T-helper 9 cell (primary cell): ENCODE measurements at places on chromosomes 7 and 10.

DNA sequence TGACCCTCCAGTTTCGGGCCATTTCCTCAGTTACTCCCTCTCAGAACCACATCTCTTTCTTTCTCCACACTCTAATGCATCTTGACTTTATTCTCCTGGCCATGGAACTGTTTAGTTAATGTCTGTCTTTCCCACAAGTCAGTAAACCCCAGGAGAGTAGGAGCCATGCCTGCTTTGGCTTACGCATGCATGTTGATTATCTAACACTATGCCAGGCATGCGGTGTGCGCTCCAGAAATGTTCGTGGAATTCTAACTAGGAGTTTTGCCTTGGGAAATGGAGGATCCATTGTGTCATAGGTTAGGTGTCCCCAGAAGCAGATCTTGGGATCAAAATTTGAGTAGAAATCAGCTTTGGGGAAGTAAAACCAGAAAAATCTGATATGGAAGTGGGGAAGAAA lies 308.9 kb downstream of the GRID1 start:
- DNase-seq: no peak

GRCh38 chr10:74332398-74332797 lies 181.4 kb downstream of the ADK start:
- no peak for DNase-seq

GRCh38 chr10:101614663-101615524 lies 26.8 kb downstream of the DPCD start:
- no peak for DNase-seq

DNA sequence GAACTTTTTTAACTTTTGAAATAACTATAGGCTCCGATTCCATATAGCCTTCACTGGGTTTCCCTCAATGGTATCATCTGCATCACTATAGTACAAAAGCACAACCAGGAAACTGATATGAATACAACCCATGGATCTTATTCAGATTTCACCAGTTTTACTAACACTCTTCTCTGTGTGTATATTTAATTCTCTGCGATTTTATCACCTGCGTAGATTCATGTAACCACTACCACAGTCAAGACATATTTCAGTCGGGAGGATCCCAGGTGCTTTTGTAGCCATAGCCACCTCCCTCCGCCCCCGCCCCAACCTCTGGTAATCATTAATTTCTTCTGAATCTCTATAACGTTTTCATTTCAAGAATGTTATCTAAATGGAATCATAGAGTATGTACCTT lies 82.8 kb upstream of the C7orf33 start:
- no peak for DNase-seq

GRCh38 chr7:157544980-157545680 lies 208.3 kb downstream of the DNAJB6 start:
- DNase-seq: no peak

DNA sequence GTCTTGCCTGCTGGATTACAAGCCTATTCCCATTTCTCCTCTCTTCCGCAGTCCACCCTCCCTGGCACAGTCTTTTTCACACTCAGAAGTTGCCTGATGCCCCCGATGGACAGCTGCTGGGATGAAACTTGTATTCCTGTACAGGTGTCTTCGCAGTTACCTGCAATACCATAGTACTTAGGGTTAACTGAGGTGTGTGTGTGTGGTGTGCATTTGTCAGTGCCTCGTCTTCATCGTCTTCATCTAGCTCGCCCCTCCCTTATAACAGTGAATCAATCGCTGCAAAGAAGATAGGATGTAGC lies 11.0 kb downstream of the NXPH1 start:
- DNase-seq: no peak

DNA sequence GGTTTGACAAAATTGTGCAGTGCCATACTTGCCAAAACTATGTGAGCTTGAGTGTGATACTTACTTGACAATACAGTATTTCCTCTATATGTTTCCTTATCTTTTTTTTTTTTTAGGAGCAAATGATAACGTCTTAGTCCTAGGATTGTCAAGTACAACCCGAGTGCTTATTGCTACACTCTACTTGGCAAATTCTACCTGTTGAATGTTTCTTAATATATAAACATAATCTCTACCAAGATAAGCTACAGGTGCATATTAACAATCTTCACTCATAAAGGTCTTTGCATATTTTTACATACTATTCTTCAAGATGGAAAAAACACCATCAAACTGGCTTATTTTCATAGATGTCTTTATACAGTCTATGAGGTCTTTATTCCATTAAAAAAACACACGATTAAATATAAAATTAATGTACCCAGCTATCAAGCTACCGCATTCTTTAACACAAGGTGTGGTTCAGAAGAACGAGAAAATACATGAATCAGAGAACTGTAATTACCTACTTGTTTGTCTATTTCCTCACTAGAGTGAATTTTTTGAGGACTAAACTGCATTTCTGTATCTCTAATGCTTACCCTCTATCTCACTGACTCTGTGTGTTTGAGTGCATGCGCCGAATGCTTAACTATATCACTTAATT lies 76.1 kb upstream of the PDSS1 start:
- no peak for DNase-seq

DNA sequence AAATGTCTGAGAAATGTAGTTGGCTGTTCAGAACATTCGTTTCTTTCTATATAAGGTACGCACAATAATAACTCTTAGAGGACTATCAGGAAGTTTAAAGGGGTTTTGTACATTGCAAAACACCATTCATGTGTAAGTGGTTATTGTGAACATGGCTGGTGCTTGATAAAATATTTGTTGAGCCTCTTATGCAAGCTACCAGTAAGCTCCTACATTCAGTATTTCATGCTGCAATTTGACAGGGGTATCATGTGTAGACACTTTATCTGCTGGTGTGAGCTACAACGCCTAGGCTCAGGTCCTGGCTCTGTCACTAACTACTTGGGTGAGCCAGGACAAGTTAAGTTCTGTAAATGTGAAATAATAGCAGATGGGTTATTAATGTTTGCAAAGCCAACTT lies 75.5 kb downstream of the MAP3K8 start:
- no peak for DNase-seq

- no peak for DNase-seq
These were observed 75.8 kb upstream of the BMPER start for GRCh38 chr7:33829536-33829935.

- no peak for DNase-seq
These were observed 131.8 kb upstream of the WDR11 start for GRCh38 chr10:120719333-120719732.

DNA sequence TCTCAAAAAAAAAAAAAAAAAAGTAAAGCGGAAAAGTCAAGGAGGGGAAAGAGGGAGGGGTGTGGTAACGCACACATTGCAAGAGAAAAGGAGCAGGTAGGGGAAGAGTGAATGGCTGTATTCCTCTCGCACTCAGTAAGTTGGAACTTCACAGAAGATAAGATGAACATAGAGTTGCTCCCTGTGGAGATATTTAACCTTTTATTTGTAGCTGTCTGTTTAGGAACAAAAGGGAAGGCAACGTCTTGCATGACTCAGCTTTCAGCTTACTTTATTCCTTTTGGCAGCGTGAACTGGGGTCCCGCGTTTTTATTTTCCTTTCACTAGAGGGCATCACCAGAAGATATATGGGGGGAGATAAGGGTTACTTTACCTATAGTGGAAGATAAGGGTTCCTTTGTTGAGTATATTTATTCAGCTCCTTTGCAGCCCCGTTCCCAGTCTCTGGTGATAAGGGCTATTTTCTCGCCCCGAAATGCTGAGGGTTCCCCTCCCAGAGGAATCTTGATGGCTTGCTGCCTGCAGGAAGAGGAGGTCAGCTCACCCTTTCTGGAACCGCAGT lies 78.5 kb downstream of the APBB1IP start:
- DNase-seq: no peak

DNA sequence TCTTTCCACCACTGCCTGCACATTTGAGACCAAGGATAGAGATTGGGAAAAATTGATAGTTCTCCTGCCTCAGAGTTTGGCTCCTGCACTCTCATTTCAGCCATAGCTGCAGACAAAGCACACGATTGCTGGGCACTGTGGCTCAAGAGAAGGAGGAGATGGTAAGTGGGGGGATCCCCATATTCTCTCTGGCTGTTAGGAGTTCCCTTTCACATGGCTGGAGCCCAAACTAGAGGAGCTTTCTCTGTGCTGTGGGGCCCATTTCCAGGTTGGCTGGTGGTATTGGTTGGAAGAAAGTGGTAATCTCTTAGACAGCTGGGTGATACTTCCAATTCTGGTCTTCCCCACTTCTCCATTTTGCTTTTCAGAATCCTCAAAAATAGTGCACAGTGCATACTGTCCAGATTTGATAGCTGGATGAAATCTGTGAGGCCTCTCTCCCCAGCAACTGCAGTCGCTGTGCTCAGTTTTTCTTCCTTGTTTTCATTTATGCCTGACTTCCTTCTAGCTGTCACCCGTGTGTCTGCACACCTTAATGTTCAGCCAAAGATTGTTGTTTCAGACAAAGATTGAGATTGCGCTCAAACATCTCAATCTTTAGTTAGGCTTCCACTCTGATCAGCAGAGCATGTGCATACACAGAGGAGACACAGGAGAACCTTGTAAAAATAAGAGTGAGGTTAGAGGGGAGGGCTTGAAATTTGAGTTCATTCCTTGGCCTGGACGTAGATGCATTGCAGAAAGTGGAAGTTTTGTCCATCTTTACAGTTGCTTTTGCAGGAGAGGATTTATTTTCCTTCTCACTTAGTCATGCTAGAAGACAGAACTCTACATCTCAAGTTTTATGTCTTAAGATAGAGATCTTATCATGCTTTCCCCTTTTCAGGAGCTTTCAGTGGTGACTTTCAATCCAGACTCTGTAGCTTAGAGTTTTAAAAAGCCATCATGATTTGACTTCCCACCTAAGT lies 28.6 kb downstream of the RABGEF1 start:
- DNase-seq: no peak

DNA sequence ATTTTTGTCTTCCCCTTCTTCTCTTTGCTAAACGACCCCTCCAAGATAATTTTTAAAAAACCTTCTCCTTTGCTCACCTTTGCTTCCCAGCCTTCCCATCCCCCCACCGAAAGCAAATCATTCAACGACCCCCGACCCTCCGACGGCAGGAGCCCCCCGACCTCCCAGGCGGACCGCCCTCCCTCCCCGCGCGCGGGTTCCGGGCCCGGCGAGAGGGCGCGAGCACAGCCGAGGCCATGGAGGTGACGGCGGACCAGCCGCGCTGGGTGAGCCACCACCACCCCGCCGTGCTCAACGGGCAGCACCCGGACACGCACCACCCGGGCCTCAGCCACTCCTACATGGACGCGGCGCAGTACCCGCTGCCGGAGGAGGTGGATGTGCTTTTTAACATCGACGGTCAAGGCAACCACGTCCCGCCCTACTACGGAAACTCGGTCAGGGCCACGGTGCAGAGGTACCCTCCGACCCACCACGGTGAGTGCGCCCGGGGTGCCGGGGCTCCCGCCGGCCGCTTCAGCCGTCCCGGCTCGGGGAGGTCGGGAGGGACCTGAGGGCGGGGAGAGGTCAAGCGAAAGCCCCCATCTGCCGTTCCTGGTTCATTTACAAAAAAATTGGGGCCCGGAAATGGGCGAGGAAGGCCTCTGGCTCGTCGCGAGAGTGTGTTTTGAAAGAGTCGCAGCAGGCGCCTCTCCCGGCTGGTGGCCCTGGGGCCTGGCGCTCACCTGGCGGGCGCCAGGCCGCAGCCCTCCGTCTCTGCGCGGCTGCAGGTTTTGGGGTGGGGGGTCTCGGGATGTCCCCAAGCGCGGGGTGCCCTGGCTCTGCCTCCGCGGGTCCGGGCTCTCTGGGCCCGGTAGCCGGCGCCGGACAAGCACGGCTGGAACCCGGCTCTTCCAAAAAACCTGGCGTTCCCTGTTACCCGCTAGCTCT lies 1.2 kb downstream of the GATA3 start:
- DNase-seq: no peak

DNA sequence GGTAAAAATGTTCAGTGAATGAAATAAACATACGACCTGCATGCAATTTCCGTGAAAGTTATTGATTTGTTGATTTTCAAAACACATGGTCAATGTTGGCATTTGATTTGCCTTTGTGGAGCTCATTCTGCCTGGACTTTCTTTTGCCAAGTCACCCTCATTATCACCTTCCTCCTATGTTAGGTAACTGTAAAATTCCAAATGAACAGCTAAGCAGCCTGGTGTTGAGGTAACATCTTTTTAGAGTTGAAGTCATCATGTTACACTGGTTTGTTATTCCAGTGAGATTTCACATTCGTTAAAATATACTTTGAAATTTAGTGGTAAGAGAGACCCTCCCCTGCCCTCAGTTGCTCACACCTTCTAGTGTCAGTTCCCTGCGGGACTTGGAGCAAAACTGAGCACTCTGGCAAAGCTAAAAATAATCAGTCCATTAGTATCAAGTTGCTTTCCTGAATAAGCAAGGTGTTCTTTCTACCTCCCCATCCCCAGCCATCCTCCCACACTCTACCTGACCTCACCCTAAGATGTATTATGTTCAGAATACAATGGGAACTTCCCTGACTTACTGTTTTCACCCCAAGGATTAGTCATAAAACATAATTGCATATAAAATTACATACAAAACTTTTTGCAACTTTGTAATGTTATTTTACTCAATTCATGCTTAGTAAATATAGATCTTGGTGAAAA lies 283.3 kb upstream of the SEMA3A start:
- no peak for DNase-seq

DNA sequence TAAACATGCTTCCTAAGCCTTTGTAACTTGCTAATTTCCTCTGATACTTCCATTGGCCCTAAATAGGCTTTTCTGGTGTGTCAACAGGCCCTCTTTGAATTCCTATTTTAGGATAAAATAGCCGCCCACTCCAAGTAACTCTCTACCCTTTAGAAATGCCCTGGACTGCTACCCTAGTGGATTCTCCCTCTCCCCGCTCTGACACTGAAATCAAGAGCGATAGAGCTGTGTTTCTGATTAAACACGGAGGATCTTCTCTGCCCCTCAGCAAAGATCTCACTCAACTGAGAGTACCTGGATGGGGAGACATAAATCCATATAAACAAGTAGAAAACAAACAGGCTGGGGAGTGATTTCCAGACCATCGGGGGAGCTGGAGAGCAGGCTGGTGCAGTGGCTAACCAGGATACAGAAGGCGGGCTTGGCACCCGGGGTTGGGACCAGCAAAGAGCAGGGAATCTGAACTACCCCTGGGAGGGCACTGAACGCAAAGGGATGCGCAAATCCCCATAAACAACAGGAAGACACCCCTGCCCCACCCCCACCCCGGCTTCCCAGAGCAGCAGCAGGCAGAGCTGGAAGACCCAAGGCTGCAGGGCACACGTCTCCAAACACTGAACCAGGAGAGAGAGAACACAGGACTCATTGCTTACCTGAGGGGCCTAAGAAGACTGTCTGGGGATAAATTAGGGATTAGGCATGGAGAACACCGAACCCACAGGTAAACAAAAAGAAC lies 2.5 kb downstream of the ASB13 start:
- no peak for DNase-seq

DNA sequence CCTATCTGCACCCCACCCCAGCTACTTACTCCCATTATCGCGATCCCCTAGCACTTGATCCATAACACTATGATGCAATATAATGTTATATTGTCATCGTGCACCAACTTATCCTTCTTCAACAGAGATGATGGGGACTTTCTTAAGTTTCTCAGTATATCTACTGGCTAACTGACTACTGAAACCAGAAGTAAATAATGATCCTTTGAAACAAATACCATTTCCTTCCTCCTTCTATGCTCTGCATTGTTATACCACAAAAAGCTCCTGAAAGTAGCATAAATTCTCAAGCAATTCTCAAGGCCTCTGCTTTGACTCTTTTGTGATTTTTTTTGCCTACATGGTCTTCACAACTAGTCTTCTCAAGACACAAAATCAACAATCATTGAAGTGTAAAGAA lies 68.9 kb downstream of the HTR7 start:
- DNase-seq: no peak
